Activated CD4-positive, alpha-beta T cell treated with anti-CD3 and anti-CD28 coated beads, Interleukin-2, amount 50 U/mL, for 4 hours (primary cell): ENCODE measurements at places on chromosomes 1 and 21.

- no peak for DNase-seq
Observed at GRCh38 chr1:55618199-55618598, 403.0 kb upstream of the USP24 start.

GRCh38 chr1:219427403-219427802, 185.5 kb downstream of the ZC3H11B start:
- DNase-seq, result no peak

- DNase-seq, result no peak
Observed at GRCh38 chr1:86434059-86434458, 10.1 kb downstream of the CLCA2 start.

GRCh38 chr21:19458295-19458694, 1054.7 kb upstream of the TMPRSS15 start:
- no peak for DNase-seq

- no peak for DNase-seq
Observed at GRCh38 chr1:153769221-153769620, 6.0 kb upstream of the SLC27A3 start.
